ENCODE measurements at places on chromosomes 3 and 15.

DNA sequence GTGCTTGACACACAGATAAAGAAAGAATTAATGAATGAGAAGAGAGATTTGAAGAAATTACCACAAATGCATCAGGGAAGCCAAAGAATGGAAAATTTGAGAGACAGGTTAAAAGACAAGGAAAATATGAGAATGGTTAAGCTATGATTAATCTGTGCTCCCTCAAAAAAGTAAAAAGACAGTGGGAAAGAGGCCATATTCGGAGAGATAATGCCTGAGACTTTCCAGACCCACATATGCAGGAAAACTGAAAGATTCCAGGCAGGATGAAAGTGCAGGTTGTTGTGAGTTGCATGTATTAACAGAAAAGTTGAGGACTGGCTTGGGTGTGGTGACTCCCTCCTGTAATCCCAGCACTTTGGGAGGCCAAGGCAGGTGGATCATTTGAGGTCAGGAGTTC, 302.3 kb downstream of the UACA start:
- no peak for DNase-seq
- no peak overlapping the region for H3K4me3 ChIP-seq
- H3K4me1 ChIP-seq: no peaks in the 10 kb centered on the region
- H3K27me3 ChIP-seq: no peaks in the 10 kb centered on the region
- H3K36me3 ChIP-seq: no peaks in the 10 kb centered on the region
- H3K27ac ChIP-seq: no peak overlapping the region

GRCh38 chr3:189133768-189134167, 38.0 kb upstream of the TPRG1 start:
- H3K36me3 ChIP-seq: no peaks in the 10 kb centered on the region
- H3K27ac ChIP-seq: peak overlapping the region; percentile 78
- peak; percentile 39 for DNase-seq
- no peaks in the 10 kb centered on the region for H3K27me3 ChIP-seq

- H3K36me3 ChIP-seq: no peaks in the 10 kb centered on the region
- DNase-seq: no peak
- no peaks in the 10 kb centered on the region for H3K27me3 ChIP-seq
- H3K4me1 ChIP-seq: no peaks in the 10 kb centered on the region
- H3K4me3 ChIP-seq: no peak overlapping the region
Measured at GRCh38 chr3:155347901-155348300, 54.4 kb upstream of the STRIT1 start.

DNA sequence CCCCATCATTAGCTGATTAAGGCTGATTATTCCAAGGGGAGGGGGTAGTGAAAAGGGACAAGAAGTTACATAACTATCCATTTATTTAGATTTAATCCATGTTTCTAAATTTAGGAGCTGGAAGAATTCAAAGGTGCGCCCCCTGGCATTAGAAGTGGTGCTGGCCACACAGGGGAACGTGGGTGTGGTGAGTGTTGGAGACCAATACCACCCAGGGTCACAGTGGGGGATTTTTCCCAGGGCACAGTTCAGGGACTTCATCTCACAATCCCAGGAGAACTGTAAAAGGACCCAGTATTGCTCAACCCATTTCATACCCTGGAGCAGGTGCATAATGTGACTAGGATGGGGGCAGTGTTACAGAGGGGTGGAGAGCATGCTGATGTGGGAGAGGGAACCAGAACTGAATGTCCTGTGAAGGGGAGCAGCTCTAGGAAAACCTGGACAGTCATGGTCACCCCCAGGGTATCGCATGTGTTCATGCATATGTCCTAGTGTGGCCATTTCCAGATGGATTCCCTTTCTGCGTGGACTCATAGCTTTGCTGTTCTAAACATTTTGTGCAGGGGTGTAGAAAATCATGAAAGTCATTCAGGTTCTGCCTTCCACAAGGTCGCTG, 110.3 kb downstream of the LSM3 start:
- peaks cover 47% of the 10 kb centered on the region for H3K4me1 ChIP-seq
- no peak for DNase-seq
- H3K27me3 ChIP-seq: no peaks in the 10 kb centered on the region
- peak overlapping the region; percentile 95 for H3K27ac ChIP-seq

DNA sequence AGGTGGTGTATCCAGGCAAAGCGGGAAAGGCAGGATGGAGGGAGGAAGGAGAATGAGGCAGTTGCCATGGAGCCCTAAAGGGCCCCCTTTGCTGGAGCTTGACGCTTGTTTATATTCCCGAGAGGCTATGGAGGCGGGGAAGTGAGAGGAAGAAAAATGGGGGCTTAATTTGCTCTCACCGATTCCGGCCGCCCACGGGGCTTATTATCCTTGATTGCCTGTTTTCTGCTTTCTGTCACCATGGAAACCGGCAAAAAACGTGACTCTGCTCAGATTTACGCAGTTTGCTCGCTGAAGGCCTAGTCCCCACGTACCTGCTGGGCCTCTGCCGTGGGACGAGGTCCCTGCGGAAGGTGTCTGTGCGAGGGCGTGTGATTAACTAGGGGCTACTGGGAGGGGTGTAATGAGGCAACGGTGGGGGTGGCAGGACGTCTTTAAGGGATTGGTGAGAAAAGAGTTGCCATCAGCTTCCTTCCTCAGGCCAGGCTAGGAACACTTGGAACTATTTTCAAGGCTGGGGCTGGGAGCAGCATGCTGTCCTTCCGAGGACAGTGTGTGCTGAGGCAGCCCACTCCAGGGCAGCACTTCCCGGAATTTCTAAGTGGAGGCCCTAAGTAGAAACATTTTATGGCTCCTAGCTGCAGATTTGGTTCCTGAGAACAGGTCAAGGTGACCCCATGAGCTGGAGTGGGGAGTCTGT, 110.8 kb upstream of the NDN start:
- no peak for DNase-seq
- no peak overlapping the region for H3K27ac ChIP-seq

- DNase-seq: no peak
- H3K27ac ChIP-seq: no peak overlapping the region
- H3K4me1 ChIP-seq: 0 out of 2 replicates have a peak, but pooled peaks cover 6% of the 10 kb centered on the region
- H3K4me3 ChIP-seq: no peak overlapping the region
- no peaks in the 10 kb centered on the region for H3K36me3 ChIP-seq
- H3K27me3 ChIP-seq: no peaks in the 10 kb centered on the region
Measured at GRCh38 chr15:101206176-101206591, 45.7 kb downstream of the CHSY1 start.

DNA sequence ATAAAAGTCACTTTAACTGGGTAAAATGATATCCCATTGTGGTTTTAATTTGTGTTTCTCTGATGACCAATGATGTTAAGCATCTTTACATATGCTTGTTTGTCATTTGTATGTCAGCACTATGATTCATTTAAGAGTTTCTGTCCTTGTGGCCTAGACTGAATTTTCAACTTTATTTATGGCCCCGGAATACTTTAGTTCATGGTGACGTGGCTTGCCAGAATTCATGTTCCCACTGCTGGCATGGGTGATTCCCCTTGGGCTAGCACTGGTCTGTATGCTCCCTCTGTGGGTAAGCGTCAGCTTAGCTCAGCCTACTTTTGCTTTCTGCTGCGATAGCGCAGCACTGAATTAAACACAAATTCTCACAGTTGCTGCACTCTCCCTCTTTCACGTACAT, 436.3 kb upstream of the SGO1 start:
- H3K27ac ChIP-seq: no peak overlapping the region
- H3K4me3 ChIP-seq: no peak overlapping the region
- H3K27me3 ChIP-seq: no peaks in the 10 kb centered on the region
- DNase-seq: no peak
- no peaks in the 10 kb centered on the region for H3K4me1 ChIP-seq

GRCh38 chr3:81483046-81483445, 278.4 kb downstream of the GBE1 start:
- no peaks in the 10 kb centered on the region for H3K36me3 ChIP-seq
- H3K27ac ChIP-seq: no peak overlapping the region
- H3K4me3 ChIP-seq: no peak overlapping the region
- H3K4me1 ChIP-seq: no peaks in the 10 kb centered on the region
- DNase-seq: no peak

DNA sequence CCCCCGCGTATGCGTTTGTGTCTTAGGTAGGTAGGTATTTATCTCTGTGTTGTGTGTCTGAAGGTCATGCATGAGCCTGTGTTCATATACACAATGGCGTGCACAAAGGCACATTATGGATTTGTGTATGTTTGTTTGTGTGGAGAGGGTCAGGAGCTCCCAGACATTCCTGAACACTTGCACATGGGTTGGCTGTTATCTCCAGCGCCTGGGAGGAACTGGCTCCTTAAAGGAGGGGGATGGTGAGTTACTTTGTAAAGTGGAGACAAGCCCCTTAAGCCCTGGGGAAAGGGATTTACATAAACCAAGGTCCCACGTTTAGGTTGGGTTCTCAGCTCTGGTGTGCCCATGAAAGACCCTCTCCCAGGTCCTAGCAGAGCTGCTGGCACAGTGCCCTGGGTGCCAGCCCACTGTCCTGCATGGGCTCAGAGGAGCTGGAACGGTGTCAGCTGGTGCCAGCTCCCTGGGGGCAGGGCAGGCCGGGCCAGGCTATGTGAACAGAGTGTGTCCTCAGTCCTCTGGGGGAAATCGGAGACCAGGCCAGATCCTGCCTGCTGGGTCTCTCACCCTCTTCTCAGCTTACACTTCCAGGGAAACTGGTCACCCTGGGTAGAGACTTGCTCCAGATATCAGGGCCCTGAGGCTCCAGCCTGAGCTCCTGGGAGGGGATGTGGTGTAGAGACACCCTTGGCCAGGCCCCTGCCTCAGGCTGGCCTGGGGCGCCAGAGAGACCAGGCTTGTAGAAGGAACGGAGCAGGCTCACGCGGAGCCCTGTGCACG, 25.1 kb downstream of the SNX33 start:
- H3K36me3 ChIP-seq: no peaks in the 10 kb centered on the region
- peaks cover 20% of the 10 kb centered on the region for H3K4me1 ChIP-seq
- DNase-seq: peak; percentile 26
- peak overlapping the region; percentile 60 for H3K27ac ChIP-seq
- H3K4me3 ChIP-seq: no peak overlapping the region

GRCh38 chr3:73072634-73073033, 11.2 kb downstream of the EBLN2 start:
- no peak overlapping the region for H3K4me3 ChIP-seq
- H3K4me1 ChIP-seq: no peaks in the 10 kb centered on the region
- no peaks in the 10 kb centered on the region for H3K27me3 ChIP-seq
- no peak overlapping the region for H3K27ac ChIP-seq
- no peak for DNase-seq

DNA sequence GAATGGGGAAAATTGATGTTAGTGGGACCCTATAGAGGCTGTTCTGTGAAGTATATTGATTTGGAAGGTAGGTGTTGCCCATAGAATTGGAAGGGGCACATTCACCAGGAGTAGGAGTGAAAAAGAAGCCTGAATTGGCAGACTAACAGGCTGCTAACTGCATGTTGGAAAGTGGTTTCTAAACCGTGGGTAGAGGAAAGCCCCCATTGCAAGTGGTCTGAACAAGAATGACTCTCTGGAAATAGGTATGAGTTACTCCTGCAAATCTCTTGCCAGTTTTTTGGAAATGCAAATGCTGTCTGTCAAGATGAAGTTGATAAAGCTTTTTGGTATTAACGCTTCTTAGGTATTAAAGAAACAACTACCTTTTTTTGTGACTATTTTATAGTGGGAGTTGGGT, 3.5 kb downstream of the UBE2E1 start:
- peaks cover 31% of the 10 kb centered on the region for H3K4me1 ChIP-seq
- H3K4me3 ChIP-seq: no peak overlapping the region
- H3K27ac ChIP-seq: peak overlapping the region; percentile 24
- DNase-seq: no peak

Measured in Caco-2 (cell line).